ENCODE measurements at places on chromosomes 1 and 21. TPM values are rescaled to one million over a fixed set of nuclear protein-coding genes. Genes with fewer than 3 reads are reported as not detected.

DNA sequence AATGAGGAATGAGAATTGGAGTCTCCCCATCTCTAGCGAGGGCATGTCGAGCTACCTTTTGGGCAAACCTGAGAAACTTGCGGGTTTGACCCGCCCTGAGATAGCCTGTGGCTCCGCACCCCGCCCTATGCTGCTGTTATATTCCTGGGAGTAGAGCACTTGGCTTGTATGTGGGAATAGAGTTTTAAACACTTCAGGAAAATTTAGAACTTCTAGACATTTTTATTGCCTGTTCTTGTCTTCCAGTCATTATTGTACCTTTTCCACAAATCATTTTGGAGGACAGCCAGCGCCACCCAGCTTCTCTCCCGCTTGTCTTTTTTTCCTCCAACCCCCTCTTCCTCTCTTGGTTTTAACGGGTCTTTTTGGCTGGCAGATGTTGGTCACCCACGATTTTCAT, 738 bp downstream of the GNPAT start:
- peak; percentile 16 for DNase-seq

GRCh38 chr21:36446301-36446700, 33.6 kb downstream of the CLDN14 start:
- DNase-seq: no peak

- no peak for DNase-seq
Measured at GRCh38 chr1:43445606-43446387, 7.9 kb downstream of the HYI start.

DNA sequence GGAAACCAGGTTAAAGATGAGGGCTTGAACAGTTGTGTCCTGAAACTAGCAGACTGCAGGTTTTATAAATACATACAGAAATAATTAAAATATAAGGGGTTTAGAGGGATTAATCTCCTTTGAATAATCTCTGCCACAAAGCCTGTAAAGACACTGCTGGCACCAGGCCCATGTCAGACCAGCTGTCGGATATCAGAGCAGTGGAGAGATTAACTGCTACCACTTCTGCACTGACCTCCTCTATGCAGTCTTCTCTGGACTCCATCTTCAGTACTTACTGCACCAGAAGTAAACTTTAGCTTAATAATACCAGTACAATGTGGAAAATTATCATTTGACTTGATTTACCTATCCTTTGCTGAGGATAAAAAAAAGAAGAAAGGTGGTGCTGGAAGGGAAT, 128.6 kb downstream of the LHX4 start:
- DNase-seq: no peak

RO60 gene
- total RNA-seq: 140 TPM

GRCh38 chr21:34128674-34129038, 55.3 kb downstream of the MRPS6 start:
- DNase-seq: no peak

GRCh38 chr1:228204958-228205357, 2.9 kb upstream of the OBSCN start:
- no peak for DNase-seq

GRCh38 chr1:9349331-9349851, 56.7 kb downstream of the SPSB1 start:
- no peak for DNase-seq

TAL1 gene
- total RNA-seq: under 0.01 TPM

GRCh38 chr1:22320587-22321344, 130.9 kb upstream of the ZBTB40 start:
- no peak for DNase-seq

PYCR2 gene
- total RNA-seq: 35.3 TPM

GUCA2A gene
- total RNA-seq: not detected

SYPL2 gene
- total RNA-seq: not detected

CFHR1 gene
- total RNA-seq: not detected

GRCh38 chr21:42593007-42593814, 60.2 kb upstream of the PDE9A start:
- DNase-seq: peak; percentile 16

GRCh38 chr1:183634429-183635065, 1.0 kb downstream of the ARPC5 start:
- DNase-seq: no peak

DNA sequence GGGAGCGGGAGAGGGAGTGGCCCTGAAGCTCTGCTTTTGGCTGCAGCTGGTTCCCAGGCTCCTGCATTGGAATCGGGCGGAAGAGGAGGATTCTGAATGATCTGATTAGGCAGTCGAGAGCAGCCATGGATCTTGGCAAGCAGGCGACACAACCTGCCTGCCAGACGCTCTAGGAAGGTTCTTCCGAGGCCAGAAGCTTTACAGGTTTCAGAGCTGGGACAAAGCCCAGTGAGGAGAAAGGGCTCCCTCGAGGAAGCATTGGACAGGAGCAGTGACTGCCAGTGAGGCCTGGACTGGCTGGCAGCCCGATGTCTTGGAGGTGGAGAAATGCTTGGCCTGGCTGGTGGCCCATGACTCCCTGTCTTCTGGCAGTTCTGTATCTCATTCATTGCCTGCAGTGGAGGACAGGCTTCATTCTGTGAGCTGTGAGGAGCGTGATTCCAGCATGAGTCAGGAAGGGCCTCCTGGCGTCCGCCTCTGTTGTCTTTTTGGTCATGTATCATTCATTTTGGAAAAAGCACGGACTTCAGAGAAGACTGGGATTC, 132.7 kb upstream of the IPO9 start:
- no peak for DNase-seq

DNA sequence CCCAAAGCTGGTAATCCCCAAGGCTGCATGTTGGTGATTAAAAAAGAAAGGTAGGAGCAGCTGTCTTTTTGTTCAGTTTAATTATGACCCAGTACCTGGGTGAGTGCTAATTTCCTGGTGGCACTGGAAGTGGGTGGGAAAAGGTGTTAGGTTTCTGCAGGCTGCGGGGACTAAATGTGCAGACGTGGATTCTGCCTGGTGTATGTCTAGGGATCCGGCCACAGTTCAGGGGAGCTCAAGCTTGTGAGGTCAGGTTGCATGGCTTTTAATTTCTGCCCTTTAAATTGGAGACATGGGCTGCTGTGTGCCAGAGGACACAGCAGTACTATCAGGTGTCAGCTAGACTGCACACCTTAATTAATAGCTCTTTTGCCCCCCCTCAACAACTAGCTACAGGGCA, 20.3 kb upstream of the TBX19 start:
- DNase-seq: no peak

HMCN1 gene
- total RNA-seq: 1.9 TPM

- no peak for DNase-seq
Measured at GRCh38 chr1:34270181-34270580, 93.5 kb downstream of the C1orf94 start.

GRCh38 chr1:228702433-228702832, 32.8 kb upstream of the RHOU start:
- DNase-seq: no peak

DNA sequence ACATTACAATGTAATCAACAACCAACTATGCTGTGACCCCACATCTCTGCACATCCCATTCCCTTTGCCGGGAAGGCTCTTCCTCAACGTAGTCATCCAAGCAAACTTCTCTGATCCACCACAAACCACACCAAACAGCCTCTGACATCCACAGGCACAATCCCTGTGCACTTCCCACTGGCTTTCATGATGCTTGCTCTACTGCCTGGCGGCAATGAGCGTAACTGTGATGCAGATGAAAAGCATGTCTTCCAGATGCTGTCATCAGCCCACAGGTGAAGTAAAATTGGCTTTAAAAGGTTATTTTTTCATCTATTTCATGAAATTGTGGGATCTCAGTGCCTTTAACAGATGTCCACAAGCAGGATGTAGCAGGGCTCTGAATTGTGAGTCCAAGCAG, 635.2 kb downstream of the SMYD3 start:
- DNase-seq: no peak

GRCh38 chr1:170073893-170074249, 624 bp downstream of the KIFAP3 start:
- peak; percentile 3 for DNase-seq

- DNase-seq: no peak
Measured at GRCh38 chr1:180917306-180918065, 4.8 kb downstream of the KIAA1614 start.

- no peak for DNase-seq
Measured at GRCh38 chr1:84355556-84355955, 42.7 kb upstream of the DNASE2B start.

PIGR gene
- 0.51 TPM for total RNA-seq

GRCh38 chr1:225710804-225711203, 57.9 kb upstream of the ENAH start:
- peak; percentile 95 for DNase-seq

Data from bronchial epithelial cell (primary cell).